ENCODE measurements at places on chromosomes 7 and 10.
A peak's percentile ranks its signal among the peaks of the same experiment; 100 is the strongest.

DNA sequence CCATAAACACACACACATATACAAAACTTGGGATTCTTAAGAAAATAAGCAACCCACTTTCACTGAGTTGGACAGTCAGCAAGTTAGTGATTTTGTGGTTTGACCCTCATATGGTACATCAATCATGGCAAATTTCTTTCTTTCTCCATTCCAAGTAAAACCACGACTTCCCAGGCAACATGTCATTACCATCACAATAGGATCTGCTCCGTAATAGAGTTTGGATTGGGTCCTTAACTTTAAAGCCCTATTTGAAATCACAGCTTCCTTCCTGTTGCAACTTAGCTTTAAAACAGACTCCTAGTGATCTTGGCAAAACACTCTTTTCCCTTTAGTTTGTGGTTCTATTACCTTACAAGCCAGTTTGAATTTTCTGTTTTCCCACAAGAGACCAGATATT is 483.6 kb downstream of the INHBA start:
- no peak overlapping the region for H3K27ac ChIP-seq
- DNase-seq: no peak
- no peaks in the 10 kb centered on the region for H3K4me1 ChIP-seq
- no peak overlapping the region for H3K4me3 ChIP-seq
- no peaks in the 10 kb centered on the region for H3K36me3 ChIP-seq

DNA sequence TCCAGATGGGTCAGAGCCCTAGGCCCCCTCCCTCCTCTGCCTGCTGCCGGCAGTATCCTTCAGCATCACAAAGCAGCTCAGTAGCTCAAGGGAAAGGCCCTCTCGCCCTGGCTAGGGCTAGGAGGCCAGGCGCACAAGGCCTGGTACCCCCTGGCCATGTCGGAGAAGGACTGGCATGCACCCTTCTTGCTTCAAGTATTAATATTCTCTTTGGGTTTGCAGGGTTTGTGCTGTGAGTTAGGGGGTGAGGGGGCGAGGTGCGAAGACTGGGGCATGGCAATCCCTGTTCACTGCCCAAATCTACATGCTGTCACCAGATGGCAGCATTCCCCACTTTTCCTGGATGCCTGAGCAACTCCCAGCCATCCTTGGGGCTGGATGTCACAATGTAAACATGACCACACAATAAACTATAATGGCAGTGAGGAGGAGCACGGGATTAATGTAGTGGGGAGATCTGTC is 105.2 kb downstream of the NEURL1 start:
- no peak overlapping the region for H3K4me3 ChIP-seq
- H3K27ac ChIP-seq: no peak overlapping the region
- H3K4me1 ChIP-seq: no peaks in the 10 kb centered on the region
- DNase-seq: no peak
- H3K27me3 ChIP-seq: no peaks in the 10 kb centered on the region

DNA sequence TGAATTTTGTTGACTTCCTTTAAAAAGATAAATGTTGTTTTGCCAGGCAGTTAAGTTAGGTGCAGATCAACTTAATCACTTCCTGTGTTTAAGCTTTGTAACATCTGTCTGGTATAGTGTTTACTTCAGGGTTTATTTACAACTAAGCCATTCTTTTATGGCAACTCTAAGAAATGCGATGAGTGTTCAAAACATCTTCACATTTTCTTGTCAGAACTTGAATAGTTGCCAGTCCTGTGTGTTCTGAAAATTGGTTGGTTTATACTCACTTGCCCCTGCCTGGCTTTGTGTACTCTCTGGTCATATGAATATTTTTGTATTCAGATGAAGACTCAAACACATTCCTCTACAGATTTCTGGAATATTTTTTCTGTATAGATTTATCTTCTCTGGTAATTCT is 327.2 kb downstream of the MDFIC start:
- H3K36me3 ChIP-seq: no peaks in the 10 kb centered on the region
- no peak for DNase-seq
- H3K4me1 ChIP-seq: no peaks in the 10 kb centered on the region
- H3K27ac ChIP-seq: no peak overlapping the region
- H3K4me3 ChIP-seq: no peak overlapping the region

- H3K4me1 ChIP-seq: no peaks in the 10 kb centered on the region
- no peak overlapping the region for H3K27ac ChIP-seq
- H3K27me3 ChIP-seq: no peaks in the 10 kb centered on the region
- no peaks in the 10 kb centered on the region for H3K36me3 ChIP-seq
These were observed 174.2 kb upstream of the INSYN2A start for GRCh38 chr10:127370601-127371000.

- no peaks in the 10 kb centered on the region for H3K4me1 ChIP-seq
- no peak for DNase-seq
- H3K36me3 ChIP-seq: no peaks in the 10 kb centered on the region
- H3K27ac ChIP-seq: no peak overlapping the region
- no peaks in the 10 kb centered on the region for H3K27me3 ChIP-seq
These were observed 167.5 kb upstream of the NAMPT start for GRCh38 chr7:106452031-106452851.

DNA sequence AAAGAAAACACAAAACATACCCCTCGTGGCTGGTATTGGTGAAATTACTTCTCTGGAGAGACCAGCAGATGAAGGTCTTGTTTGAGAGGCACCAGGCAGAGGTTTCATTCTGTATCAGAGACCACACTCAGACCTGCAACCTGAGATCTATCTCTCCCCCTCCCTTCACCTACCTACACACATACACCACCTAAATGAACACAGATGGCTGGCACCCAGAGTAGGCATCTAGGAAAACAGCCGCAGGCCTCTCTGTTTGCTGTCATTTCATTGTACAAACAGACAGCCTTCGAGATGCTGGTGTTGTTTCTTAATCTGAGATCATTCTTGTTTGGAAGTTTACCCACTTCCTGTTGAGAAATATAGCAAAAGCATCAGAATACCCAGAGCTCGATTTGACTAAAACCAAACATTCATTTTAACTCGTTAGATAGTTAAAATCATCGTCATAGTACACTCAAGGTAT is 173.9 kb upstream of the SLC25A13 start:
- no peaks in the 10 kb centered on the region for H3K4me1 ChIP-seq
- no peaks in the 10 kb centered on the region for H3K36me3 ChIP-seq
- no peaks in the 10 kb centered on the region for H3K27me3 ChIP-seq
- H3K4me3 ChIP-seq: no peak overlapping the region

DNA sequence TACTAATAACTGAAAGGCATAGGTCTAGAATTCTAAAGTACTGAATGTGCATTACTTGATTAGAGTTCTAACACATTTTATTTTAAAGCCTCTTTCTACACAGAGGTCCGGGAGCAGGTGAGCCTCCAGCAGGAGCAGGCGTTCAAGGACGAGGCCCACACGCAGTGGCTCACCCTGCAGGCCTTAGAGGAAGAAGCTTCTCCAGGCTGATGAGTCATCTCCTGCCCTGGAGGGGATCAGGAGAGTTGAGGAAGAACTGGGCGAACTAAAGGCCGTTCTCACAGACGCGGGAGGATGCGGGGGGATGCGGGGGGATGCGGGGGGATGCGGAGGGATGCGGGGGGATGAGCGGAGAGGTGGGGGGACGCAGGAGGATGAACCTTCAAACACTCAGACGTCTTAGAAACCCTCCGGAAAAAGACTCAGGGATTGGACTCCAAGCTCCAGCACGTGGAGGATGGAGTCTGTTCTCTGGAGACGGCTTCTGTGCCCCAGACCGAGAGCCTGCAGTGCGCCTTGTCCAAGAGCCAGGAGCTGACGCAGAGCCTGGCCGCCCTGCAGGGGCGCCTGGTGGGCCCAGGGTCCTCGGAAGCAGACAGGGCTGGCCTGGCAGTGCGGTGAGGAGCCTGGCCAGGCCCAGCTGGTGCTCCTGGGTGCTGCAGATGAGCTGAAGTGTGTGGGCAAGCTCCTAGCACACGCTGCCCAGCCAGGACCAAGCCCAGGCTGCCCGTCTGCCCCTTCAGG is 433.7 kb upstream of the TPK1 start:
- H3K36me3 ChIP-seq: no peaks in the 10 kb centered on the region
- H3K4me3 ChIP-seq: no peak overlapping the region
- no peak overlapping the region for H3K27ac ChIP-seq
- no peaks in the 10 kb centered on the region for H3K4me1 ChIP-seq
- H3K27me3 ChIP-seq: no peaks in the 10 kb centered on the region
- no peak for DNase-seq

- no peaks in the 10 kb centered on the region for H3K27me3 ChIP-seq
- no peak for DNase-seq
- H3K27ac ChIP-seq: no peak overlapping the region
These were observed 298.2 kb downstream of the FRMD4A start for GRCh38 chr10:14032406-14032998.

- no peak overlapping the region for H3K4me3 ChIP-seq
- peaks cover 7% of the 10 kb centered on the region for H3K4me1 ChIP-seq
- DNase-seq: no peak
- no peaks in the 10 kb centered on the region for H3K36me3 ChIP-seq
- no peak overlapping the region for H3K27ac ChIP-seq
These were observed 34.0 kb downstream of the AHCYL2 start for GRCh38 chr7:129258649-129259389.

GRCh38 chr7:98315318-98315993 is 34.0 kb downstream of the BRI3 start:
- no peak for DNase-seq
- H3K4me3 ChIP-seq: no peak overlapping the region
- H3K27ac ChIP-seq: no peak overlapping the region

DNA sequence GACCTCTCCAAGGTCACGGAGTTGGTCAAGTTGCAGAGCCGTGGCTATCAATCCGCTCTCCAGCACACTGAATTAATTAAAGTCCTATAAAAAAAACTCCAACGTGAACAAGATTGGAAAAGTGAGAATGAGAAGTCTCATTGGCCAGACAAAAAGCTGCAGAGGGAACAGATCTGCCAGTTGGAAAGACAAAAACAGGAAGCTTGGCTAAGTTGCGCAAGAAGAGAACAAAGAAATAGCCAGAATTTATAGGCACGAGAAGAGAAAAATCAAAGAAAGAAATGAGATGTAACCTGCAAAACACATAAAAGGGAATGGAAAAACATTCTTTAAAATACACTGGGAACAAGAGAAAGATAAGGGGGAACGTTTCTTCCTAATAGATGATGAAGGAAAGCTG is 45.7 kb upstream of the CRTAC1 start:
- DNase-seq: no peak
- no peak overlapping the region for H3K4me3 ChIP-seq
- H3K27ac ChIP-seq: no peak overlapping the region
- H3K4me1 ChIP-seq: no peaks in the 10 kb centered on the region

- no peak overlapping the region for H3K27ac ChIP-seq
- no peaks in the 10 kb centered on the region for H3K27me3 ChIP-seq
- no peaks in the 10 kb centered on the region for H3K36me3 ChIP-seq
- no peak for DNase-seq
These were observed 8.6 kb upstream of the INSIG1 start for GRCh38 chr7:155289107-155289506.

DNA sequence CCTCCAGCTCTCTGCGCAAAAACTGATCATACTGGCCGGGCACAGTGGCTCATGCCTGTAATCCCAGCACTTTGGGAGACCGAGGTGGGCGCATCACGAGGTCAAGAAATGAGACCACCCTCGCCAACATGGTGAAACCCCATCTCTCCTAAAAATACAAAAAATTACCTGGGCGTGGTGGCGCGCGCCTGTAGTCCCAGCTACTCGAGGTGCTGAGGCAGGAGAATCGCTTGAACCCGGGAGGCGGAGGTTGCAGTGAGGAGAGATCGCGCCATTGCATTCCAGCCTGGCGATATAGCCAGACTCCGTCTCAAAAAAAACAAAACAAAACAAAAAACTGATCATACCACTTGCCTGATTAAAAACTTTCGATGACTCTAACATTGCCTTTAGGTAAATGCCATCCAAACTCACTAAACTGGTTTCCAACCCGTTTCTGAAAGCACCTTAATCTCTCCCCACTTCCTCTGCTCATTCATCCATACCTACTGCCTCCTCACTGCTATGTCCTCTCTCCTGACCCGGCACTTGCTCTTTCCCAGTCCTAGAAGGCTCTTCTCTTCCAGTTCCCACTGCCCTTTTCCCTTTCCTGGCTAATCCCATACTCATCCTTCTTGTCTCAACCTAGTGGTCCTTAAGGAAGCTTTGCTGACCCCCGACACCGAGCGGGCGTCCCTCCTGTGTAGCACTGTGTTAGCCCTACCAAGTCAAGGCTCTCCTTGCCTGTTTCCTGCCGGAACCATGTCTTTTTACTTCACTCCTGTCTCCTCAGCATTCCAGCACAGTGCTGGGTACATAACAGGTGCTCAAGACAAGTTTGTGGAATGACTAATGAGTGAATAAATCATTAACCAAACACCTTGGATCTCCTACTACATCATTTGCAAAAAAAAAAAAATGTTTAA is 686 bp upstream of the MIOS start:
- H3K4me3 ChIP-seq: peak overlapping the region; percentile 80
- H3K27me3 ChIP-seq: no peaks in the 10 kb centered on the region
- H3K27ac ChIP-seq: peak overlapping the region; percentile 85

- H3K27ac ChIP-seq: peak within 1 kb of the TSS; percentile 68
- no peaks in the 10 kb centered on the region for H3K36me3 ChIP-seq
- no peaks in the 10 kb centered on the region for H3K27me3 ChIP-seq
- peaks cover 15% of the 10 kb centered on the region for H3K4me1 ChIP-seq
These were observed at the start of gene PFKP for GRCh38 chr10:3067118-3067858. PFKP (plus strand) TSS chr10:3067548; CDS start chr10:3067596, 48 bp downstream.

- H3K4me1 ChIP-seq: peaks cover 11% of the 10 kb centered on the region
- H3K27me3 ChIP-seq: peaks cover 33% of the 10 kb centered on the region
- no peaks in the 10 kb centered on the region for H3K36me3 ChIP-seq
- no peak overlapping the region for H3K4me3 ChIP-seq
- no peak overlapping the region for H3K27ac ChIP-seq
- DNase-seq: no peak
These were observed 23.1 kb downstream of the SKIDA1 start for GRCh38 chr10:21502348-21502740.

- H3K27ac ChIP-seq: no peak overlapping the region
- no peak overlapping the region for H3K4me3 ChIP-seq
- H3K36me3 ChIP-seq: peaks cover 78% of the 10 kb centered on the region
- H3K27me3 ChIP-seq: no peaks in the 10 kb centered on the region
- peaks cover 11% of the 10 kb centered on the region for H3K4me1 ChIP-seq
These were observed 152.6 kb upstream of the KLF14 start for GRCh38 chr7:130886438-130887135.

GRCh38 chr7:137395420-137395819 is 51.9 kb upstream of the PTN start:
- no peaks in the 10 kb centered on the region for H3K36me3 ChIP-seq
- no peak overlapping the region for H3K4me3 ChIP-seq
- no peak for DNase-seq
- no peak overlapping the region for H3K27ac ChIP-seq
- H3K27me3 ChIP-seq: no peaks in the 10 kb centered on the region

- H3K27me3 ChIP-seq: no peaks in the 10 kb centered on the region
- DNase-seq: no peak
- H3K36me3 ChIP-seq: no peaks in the 10 kb centered on the region
- H3K4me1 ChIP-seq: peaks cover 25% of the 10 kb centered on the region
These were observed 88.8 kb downstream of the ELMO1 start for GRCh38 chr7:37359662-37360444.

All from effector memory CD4-positive, alpha-beta T cell (primary cell).